DMS153 (cell line): ENCODE measurements at places on chromosomes 4 and X.

DNA sequence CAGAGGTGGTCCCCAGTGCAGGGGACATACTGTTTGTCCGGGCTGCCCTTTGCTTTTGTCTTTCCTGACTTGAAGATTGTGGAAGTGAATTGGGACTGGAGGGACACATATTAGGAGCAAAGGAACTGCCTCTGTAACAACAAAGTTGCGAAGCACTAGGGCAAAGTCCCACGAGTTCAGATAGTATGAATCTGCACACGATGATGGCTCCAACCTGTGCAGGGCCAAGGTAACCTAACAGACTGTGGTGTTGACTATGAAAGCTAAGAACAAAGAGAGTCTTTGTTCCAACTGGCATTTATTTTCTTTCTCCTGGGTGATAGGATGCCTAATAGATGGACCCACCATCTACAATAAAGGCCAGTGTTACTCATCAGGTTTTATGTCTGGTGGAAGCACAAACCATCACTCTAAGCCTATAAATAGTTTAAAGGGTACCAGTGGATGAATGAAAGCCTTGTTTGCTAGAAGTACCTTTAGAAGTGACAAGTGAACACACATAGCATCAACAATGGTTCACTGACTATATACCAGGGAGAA is 71.8 kb downstream of the TMA16 start:
- DNase-seq, result no peak

- DNase-seq, result no peak
Measured at GRCh38 chr4:63492515-63492914, 916.7 kb downstream of the TECRL start.

- no peak for DNase-seq
Measured at GRCh38 chrX:70322784-70323183, 32.9 kb downstream of the KIF4A start.

- peak; percentile 12 for DNase-seq
Measured at GRCh38 chr4:26105815-26106699, 192.0 kb downstream of the SMIM20 start.

GRCh38 chr4:177242651-177243286 is 66.9 kb upstream of the NEIL3 start:
- DNase-seq, result no peak

DNA sequence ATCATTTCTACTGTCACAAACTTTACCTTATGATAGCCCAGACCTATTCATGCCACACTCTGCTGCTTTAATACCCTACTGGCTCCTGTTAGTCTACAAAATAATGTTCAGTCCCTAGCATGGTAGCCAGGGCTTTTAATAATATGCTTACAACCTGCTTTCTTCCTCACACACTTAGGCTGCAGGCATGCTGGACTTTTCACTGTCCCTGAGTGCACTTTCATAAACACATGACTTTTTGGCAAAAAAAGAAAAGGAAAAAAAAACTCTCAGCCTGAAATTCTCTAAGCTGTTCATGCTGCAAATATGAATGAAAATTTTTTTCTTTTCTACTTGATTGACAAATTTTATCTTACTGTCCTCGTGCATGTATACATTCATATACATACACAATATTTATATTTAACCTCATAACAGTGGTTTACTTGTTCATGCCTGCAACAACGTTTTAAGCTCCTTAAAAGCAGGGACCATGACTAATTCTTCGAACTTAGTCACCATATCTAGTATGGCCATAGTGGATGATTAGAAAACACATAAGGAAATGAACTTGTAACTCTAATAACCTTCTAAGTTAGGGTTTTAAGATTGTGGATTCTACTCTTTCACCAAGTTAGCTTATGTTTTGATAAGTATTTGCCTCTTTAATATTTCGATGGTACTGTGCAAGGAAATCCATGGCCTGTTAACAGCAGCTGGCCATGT is 229.5 kb downstream of the SPCS3 start:
- DNase-seq, result no peak

GRCh38 chr4:819401-820229 is 6.3 kb downstream of the CPLX1 start:
- no peak for DNase-seq

GRCh38 chr4:99457270-99457669 is 22.1 kb upstream of the ADH7 start:
- DNase-seq, result no peak

GRCh38 chr4:124970011-124970410 is 257.5 kb upstream of the ANKRD50 start:
- no peak for DNase-seq

DNA sequence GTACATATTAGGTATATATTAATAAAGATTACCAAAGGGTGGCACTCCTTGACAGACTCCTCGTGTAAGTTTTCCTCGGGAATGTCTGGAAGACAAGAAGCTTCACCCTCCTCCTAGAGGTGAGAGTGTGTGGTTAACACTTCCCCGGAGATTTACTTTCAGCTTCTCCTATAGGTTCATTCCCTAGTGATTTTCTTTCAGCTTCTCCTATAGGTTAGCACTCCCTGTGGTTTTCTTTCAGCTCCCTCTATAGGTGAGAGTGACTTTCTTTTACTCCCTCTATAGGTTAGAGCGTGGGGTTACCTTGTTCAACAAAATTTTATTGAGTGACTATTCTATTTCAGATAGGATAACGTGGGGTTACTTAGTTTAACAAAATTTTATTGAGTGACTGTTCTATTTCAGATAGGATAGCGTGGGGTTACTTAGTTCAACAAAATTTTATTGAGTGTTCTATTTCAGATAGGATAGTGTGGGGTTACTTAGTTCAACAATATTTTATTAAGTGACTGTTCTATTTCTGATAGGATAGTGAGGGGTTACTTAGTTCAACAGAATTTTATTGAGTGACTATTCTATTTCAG is 106.0 kb upstream of the PLAC1 start:
- DNase-seq, result no peak

- no peak for DNase-seq
Measured at GRCh38 chrX:120287513-120288112, 23.6 kb downstream of the TMEM255A start.

GRCh38 chr4:11765849-11766453 is 337.3 kb upstream of the HS3ST1 start:
- no peak for DNase-seq

- DNase-seq, result no peak
Measured at GRCh38 chr4:188262464-188262863, 123.2 kb downstream of the TRIML1 start.
